ENCODE measurements at places on chromosomes 1 and 21.
A peak's percentile ranks its signal among the peaks of the same experiment; 100 is the strongest.

DNA sequence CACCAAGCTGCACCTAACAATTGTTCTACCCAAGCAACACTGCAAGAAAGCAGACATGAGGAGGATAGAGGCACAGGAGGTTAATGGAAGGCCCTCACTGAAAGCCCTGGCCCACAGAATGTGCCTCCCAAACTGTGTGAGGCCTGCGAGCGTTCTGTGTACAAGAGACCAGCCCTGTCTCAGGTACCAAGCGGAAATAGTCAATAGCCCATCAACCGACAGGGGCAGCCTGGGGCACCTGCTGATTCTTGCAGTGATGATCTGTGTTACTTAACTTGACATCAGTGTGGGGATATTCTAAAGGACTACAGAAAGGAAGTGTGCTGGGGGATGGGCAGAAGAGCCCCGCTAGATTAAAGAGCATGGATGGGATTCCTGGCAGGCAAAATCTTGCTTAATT lies 392.4 kb downstream of the KCNH1 start:
- no peaks in the 10 kb centered on the region for H3K4me1 ChIP-seq
- peaks cover 3% of the 10 kb centered on the region for H3K27me3 ChIP-seq
- no peak overlapping the region for H3K4me3 ChIP-seq
- no peak for DNase-seq
- H3K27ac ChIP-seq = no peak overlapping the region

DNA sequence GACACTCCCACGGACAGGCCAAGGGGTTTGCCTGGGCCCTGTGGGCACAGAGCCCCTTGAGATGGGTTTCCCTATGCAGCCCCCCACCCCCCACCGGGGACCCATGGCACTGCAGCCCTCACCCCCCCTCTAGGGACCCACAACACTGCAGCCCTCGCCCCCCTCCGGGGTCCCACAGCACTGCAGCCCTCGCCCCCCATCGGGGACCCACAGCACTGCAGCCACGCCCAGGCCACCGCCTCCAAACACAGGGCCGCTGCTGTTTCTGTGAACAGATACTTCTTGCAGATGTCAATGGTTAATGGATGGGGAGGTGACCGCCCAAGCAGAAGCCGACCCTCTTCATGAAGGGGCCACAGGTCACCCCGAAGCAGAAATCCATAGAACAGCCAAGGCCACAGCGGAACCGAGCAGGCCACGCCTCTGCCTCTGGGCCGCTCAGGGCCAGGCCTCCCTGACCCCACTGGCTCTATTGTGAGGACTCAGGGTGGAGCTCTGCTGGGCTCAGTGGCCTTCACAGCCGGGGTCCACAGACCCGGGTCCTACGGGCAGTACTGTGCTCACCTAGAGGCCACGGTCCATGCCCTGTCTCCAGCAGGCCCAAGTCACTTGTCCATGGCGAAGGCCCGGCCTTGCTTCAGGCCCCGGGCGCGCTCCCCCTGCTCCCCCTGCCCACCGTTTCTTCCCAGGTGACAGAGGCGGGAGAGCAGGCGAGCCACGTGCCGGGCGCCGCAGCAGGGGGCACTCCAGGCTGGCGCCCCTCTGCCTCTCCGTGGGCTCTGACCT lies 4.1 kb upstream of the POFUT2 start:
- peaks cover 9% of the 10 kb centered on the region for H3K4me1 ChIP-seq
- no peaks in the 10 kb centered on the region for H3K36me3 ChIP-seq
- no peak overlapping the region for H3K4me3 ChIP-seq
- no peaks in the 10 kb centered on the region for H3K27me3 ChIP-seq

- no peaks in the 10 kb centered on the region for H3K27me3 ChIP-seq
- peaks cover 38% of the 10 kb centered on the region for H3K36me3 ChIP-seq
- H3K27ac ChIP-seq = no peak overlapping the region
- peak; percentile 28 for DNase-seq
Measured at GRCh38 chr1:161131523-161132409, 701 bp downstream of the DEDD start.

DNA sequence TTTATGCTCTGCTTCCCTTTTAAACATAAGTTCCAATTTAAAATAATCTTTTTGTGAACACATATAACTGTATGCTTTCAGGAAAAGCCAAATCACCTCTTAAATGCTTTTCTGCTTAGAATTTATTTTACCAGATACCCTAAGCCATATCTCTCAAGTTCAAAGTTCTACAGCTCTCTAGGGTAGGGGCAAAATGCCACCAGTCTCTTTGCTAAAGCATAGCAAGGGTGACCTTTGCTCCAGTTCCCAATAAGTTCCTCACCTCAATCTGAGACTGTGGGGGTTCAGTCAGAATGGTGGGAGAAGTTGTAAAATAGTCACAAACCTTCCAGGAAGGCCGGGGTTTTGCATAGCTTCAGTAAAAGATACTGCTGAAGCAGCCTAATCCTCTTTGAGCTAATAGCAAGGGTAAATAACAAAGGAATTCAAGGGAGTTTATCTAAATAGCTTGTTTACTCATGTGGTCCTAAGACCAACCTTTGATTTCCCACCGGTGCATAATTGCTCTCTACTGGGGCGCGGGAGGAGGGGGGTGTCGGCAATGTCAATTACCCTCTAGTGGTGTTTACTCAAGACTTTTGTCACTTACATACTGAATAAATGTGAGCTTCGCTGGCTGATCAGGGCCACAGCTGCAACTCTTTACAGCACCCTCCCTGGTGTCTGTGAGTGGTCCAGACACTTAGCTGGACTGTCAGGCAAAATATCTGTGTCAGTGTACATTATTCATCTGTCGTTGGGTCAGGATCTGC lies 1376.2 kb downstream of the NCAM2 start:
- no peak overlapping the region for H3K4me3 ChIP-seq
- peaks cover 3% of the 10 kb centered on the region for H3K27me3 ChIP-seq
- H3K27ac ChIP-seq = no peak overlapping the region
- DNase-seq = no peak

- peaks cover 24% of the 10 kb centered on the region for H3K4me1 ChIP-seq
- H3K27me3 ChIP-seq = no peaks in the 10 kb centered on the region
- peak overlapping the region; percentile 60 for H3K27ac ChIP-seq
- no peak for DNase-seq
- peaks cover 15% of the 10 kb centered on the region for H3K36me3 ChIP-seq
- H3K4me3 ChIP-seq = no peak overlapping the region
Measured at GRCh38 chr1:205800981-205801703, 11.9 kb downstream of the SLC41A1 start.

DNA sequence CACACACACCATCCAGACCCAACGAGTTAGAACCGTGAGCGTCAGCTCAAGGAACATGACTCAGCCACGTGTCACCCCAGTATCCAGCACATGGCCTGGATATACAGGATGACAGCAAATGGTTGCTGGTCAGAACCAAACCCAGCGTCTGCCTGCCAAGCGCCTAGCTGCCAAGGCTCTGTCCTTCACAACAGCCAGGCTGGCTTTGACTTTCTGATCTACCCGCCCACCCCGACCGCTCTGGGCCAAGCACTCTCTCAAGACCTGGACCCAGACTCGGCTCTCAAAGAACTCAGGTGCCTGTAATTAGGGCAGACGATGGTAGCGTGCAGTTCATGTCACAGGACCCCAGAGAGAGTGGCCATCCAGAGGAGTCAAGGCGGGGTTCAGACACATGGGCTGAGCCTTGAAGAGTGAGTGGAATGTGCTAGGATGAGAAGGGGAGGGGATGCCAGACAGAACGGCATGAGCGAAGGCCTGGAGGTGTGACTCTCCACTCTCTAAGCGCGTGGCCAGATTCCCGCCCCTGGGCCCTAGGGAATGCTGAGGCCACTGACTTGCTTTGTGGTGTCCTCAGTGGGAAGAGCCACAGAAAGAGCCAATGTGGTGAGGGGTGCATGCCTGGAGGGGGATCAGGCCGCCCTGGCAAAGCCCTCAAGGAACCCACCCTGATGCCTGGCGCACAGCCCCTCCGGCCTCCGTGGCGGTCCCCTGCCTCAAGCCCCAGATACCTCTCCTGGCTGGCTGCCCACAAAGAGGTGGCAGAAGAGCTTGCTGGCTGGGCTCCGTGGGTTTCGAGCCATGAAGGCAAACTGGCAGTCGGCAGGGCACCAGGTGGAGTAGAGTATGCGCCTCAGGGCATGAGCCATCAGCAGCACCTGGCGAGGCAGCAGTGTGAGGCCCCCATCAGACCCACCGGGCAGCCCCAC lies 7.0 kb downstream of the SH2D5 start:
- no peaks in the 10 kb centered on the region for H3K36me3 ChIP-seq
- peaks cover 15% of the 10 kb centered on the region for H3K27me3 ChIP-seq
- H3K27ac ChIP-seq = no peak overlapping the region
- no peak overlapping the region for H3K4me3 ChIP-seq
- H3K4me1 ChIP-seq = peaks cover 4% of the 10 kb centered on the region
- DNase-seq = no peak

DNA sequence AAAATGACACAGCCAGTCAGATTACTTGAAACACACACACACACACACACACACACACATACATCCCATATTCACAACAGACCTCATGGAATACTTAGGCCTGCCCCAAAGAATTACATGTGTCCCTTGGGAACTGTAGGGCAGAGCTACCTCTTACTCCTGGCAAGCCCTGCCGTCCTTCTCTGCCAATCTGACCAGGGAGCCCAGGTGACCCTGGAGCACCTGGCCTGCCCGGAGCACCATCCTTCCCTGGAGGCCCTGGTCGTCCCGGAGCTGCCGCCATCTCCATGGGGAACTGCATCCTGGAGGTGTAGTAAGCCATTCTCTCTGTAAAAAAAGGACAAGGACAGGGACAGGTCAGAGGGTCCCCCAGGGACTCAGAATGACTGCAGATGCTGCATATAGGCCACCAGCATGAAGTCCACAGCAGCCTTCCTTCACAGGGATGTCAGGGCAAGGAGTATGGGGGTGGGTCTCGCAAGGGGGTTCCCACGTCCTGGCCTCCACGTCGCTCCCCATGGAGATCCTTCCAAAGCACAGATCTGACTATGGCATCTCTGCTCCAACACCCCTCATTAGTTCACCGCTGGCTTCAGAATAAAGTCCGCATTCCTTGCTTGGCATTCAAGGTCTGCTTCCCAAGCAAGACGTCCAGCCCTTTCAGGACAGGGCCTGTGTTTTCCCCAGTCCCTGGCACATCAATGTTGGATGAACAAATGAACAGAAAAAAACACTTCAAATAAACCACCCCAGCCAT lies 9.2 kb upstream of the PEF1 start:
- no peak overlapping the region for H3K27ac ChIP-seq
- no peaks in the 10 kb centered on the region for H3K36me3 ChIP-seq
- H3K27me3 ChIP-seq = no peaks in the 10 kb centered on the region
- DNase-seq = no peak
- no peak overlapping the region for H3K4me3 ChIP-seq
- no peaks in the 10 kb centered on the region for H3K4me1 ChIP-seq

- H3K36me3 ChIP-seq = no peaks in the 10 kb centered on the region
- H3K27me3 ChIP-seq = no peaks in the 10 kb centered on the region
- H3K4me3 ChIP-seq = no peak overlapping the region
- no peak overlapping the region for H3K27ac ChIP-seq
- no peaks in the 10 kb centered on the region for H3K4me1 ChIP-seq
Measured at GRCh38 chr1:117173006-117173405, 37.7 kb downstream of the VTCN1 start.

GRCh38 chr1:116372191-116372590 lies 853 bp upstream of the ATP1A1 start:
- H3K27ac ChIP-seq = peak overlapping the region; percentile 49
- H3K4me3 ChIP-seq = peak overlapping the region; percentile 71
- no peak for DNase-seq

DNA sequence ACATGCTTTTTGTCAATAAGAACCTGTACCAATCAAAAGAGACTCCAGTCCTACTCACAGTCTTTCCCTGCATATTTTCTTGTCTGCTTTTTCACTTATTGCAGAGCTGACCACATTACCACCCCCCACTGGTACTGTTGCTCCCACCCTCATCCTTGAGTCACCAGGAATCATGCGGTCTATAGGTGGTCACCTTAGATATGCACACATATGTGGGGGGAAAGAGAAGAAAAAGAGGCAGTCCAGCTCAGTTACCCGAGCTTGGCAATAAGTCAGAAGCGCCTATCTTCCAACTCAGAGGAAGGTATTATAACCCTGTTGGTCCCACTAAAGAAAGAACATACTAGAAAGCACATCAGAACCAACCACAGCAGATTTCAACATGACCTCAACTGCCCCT lies 119.2 kb downstream of the SMYD2 start:
- H3K4me1 ChIP-seq = peaks cover 20% of the 10 kb centered on the region
- no peaks in the 10 kb centered on the region for H3K36me3 ChIP-seq
- H3K4me3 ChIP-seq = no peak overlapping the region
- DNase-seq = no peak
- H3K27me3 ChIP-seq = no peaks in the 10 kb centered on the region
